ENCODE measurements at places on chromosomes 1 and 21.

DNA sequence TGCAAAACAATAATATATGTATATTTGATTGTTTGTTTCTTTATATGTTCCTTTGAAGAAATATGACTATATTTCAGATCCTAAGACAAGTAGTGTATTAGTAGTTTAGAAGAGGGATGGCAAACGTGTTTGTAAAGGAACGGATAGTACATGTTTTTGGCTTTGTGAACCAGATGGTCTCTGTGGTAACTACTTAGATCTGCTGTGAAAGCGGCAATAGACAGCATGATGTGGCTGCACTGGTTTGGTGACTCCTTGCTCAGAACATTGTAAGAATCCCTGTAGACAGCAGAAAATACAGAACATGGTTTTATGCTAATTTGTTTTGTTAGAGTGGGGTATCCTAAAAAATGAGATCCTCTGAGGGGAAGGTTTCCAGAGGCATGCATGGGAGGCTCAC, 3.1 kb downstream of the ACADM start:
- no peak for DNase-seq

DNA sequence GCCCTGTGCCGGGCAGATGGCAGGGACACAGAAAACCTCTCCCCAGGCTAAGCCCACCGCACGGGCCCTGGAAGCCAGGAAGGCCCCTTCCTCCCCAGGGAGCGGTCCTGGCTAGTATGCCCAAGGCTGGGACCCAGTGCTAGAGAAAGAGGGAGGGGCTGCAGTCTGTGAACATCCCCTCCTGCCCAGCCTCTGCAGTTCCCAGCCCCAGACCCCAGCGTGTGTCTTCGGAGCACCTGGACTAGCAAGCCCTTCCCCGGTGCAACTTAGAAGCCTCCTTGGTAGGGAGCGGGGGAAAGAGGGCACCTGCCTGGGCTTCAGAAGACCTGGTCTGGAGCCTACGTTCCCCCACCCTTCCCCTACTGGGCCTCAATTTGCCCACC, 2.1 kb downstream of the PLEKHG5 start:
- no peak for DNase-seq

DNA sequence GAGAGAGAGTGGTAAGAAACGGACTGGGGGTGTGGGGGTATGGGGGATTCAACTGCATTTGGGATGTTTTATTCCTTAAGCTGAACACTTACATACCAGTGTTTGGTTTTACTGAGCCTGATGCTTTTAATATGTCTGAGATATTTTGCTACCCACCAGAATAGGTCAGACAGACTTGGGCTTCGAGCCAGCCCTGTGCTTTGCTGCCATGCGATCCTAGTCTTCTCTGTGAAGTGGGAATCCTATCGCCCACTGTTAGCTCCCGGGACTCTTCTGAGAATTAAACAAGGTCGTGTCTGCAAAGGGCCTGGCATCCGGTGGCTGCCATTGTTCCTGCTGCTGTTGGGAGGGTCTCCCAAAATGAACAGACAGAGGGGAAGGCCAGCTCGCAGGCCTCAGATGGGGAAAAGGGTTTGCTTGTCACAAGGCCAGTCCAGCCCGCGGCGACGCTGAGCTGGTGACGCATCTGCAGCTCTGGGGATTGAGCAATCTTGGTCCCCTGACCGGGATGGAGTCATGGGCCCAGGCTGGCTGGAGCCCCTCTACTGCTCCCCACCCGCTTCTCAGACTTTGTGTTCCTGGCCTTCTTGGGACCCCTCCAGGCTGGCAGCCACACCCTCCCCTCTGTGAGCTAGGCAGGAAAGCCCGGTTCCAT, 26.9 kb upstream of the ECE1 start:
- DNase-seq: no peak

DNA sequence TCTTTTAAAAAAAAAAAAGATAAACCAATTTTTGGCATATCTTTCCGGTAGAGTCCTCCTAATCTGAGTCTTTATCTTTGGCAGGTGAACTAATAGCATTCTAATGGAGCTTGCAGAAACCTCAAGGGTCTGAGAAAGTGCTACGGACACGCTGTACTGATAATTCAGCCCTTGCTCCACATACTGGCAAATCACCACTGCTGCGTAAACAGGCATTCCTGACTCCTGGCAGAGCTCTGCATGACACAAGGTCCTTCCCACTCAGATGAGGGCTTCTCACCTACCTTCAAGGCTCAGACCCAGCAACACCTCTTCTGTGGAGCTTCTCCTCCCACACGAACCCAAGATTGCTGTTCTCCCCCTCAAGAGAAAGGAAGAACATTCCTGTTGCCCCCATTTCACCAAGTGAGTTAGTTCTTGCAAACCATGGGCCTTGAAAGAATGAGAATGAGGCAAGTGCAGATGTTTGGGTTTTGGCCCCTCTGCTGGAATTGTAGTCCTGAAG, 48.0 kb downstream of the LYST start:
- no peak for DNase-seq

DNA sequence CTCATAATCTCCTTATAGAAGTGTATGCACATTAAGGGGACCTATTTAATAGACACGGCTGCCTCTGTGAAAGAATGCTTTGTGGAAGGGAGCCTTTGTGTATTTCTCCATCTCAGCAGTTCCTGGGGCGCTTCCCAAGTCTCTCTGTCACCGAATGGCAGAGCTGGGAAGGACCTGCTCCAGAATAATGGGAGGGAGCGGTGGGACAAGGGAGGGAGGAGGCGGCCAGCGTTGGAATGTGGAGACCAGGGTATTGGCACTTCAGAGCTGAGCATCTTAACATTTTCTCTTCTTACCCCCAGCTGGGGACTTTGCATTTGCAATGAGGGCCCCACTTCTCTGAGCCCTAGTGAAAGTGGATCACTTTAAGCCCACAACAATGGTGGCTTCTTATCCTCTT, 23.9 kb downstream of the CACHD1 start:
- no peak for DNase-seq

GRCh38 chr1:205045146-205045545, 2.1 kb downstream of the CNTN2 start:
- no peak for DNase-seq

DNA sequence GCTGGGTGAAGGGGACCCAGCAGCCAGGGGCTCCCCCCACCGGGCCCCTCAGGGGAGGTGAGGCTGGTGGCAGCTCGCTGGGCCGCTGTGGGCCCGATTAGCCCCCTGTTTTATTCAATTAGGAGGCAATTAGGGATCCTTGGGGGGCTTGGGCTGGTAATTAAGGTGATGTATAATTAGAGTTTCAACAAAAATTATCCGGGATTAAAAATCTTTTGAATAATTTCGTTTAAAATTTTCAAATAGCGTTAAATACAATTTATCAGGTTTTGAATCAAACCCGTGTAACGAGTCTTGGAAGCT, 4.1 kb downstream of the PRDM16 start:
- DNase-seq: no peak

DNA sequence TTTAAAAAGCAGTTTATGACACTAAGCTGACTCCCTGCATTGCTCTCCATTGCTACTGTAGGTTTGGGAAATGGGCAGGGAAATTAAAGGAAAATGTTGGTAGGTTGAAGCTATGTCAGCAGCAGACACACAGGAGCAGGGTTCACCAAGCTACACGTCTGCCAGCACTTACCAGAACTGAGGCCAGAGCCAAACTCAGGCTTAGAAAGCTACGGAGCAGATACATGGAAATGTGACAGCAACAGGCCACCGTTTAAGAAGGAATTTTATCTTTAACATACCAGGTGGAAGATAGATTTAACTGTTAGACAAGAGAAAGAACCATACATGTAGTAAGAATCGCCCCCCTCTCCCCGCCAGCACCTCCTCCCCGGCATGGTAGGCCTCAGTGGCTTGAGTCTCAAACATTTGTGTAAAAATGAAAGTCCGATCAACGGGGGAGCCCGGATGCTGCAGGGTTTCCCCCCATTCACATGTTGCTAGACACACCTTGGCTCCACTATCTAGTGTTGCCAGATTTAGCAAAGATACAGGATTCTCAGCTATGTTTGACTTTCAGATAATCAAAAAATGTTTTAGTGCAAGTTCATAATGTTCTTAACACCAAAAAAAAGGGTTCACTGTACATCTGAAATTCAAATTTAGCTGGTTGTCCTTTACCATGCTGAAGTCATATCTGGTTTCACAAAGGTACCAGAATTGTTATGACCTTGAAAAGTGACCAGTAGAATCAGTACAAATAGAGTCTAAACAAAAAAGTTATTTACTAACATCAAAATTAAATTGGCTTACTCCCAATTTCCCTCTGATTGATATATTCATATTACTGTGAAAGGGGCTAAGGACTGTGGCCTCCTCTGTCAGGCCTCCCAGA, 6.7 kb downstream of the OR2T11 start:
- no peak for DNase-seq

- no peak for DNase-seq
These were observed 11.4 kb downstream of the HP1BP3 start for GRCh38 chr1:20775700-20776099.

All from stimulated activated CD8-positive, alpha-beta memory T cell treated with anti-CD3 and anti-CD28 coated beads, Interleukin-7, amount 100 ng/mL, for 24 hours (primary cell).